HS-5 (cell line): ENCODE measurements at places on chromosomes 2 and 18.

DNA sequence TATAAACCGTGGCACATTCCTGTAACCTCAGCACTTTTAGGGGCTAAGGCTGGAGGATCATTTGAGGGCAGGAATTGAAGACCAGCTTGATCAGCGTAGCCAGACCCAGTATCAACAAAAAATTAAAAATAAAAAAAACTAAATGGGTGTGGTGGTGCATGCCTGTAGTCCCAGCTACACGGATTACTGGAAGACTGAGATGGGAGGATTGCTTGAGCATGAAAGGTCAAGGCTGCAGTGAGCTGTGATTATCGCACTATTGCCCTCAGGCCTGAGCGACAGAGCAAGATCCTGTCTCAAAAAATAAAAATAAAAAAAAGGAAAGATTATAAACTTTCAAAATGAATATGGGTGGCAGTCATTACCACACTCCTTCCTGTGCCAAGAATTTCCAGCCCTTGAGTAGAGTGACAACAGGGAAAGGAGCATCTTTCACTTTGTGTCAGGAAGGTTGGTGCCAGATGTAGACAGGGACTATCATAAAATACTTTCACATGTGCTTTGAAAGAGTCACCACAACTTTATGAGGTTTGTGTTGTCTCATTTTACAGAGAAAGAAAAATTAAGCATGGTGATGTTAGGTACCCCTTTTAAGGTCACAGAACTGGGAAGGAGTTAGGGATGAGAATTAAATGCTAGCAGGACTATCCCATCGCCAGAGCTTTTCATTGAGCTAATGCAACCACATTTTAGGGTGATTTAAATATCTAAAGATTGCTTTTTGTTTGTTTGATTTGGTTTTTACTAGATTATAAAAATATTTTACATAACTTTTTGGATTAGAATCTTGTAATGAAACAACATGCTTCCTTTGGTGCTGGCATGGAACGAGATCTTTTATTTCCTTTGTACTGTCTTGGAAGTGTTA is 1617.4 kb upstream of the ACVR2A start:
- DNase-seq: no peak

DNA sequence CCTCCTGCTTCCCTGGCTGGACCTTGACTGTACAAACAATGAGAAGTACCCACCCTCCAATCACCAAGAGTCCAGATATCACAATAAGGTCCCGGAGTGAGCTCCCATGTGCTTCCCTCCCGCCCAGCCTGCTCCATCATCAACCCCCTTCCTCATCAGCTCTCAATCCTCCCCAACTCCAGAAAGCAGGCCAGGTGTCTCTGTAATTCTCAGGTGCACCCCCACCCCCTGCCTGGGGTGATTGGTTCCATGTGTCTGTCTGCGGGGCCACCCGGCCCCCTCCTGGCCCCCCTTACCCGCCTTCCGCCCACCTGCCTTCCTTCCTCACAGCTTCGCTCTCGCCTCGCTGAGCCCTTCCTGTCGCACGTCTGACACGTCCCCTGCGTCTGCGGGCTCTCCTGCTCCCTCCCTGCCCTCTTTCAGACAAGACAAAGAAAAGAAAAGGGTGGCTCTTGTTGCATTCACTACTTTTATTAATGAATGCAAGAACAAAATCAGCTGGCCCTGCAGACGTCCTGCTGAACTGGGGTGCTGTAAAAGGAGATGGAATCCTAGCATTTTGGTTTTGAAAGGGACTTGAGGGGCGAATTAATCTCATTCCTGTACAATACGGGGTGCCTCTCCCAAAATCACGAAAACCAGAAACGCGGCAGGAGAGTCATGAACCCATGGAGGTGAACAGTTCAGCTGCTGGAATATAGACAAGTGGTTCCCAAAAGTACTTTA is 26.5 kb upstream of the IGFBP2 start:
- DNase-seq: no peak

DNA sequence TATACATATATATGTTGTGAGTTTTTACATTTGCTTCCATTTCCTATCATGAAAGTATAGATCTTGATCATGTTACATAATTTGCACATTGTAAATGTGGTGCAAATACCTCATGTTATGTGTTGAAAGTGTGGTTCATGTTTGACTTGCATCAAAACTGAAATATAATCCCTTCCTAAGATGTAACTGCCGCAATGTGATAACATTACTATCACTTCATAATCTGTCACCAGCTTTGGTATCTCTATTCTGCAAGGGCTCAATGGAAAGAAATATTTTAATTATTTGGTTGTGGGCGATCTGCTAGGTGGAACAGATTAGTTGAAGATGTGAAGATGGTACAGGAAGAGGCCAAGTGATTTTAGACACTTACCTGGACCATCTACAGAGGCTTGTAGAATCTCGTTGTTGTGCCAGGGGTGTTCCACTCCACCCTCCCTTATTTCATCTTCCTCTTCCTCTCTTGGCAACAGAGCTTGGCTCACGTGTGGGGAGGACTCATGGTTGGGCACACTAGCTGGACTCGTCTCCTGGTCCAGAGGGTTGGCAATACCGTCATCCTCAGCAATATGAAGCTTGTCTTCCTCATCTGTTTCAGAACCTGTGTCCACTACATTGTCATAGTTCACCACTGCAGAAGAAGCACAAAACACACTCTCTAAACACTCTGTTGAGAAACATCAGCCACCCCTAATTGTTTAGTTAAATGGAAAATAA is 90.4 kb downstream of the ZEB2 start:
- no peak for DNase-seq

- DNase-seq: no peak
Observed at GRCh38 chr2:75035444-75036353, 77.3 kb downstream of the POLE4 start.

- DNase-seq: no peak
Observed at GRCh38 chr2:121205321-121205942, 79.6 kb downstream of the TFCP2L1 start.

GRCh38 chr18:37391698-37392548 is 173.7 kb downstream of the CELF4 start:
- DNase-seq: no peak

GRCh38 chr2:160392201-160392600 is 101.4 kb downstream of the RBMS1 start:
- DNase-seq: no peak

- no peak for DNase-seq
Observed at GRCh38 chr2:127664895-127665225, 10.5 kb downstream of the LIMS2 start.

DNA sequence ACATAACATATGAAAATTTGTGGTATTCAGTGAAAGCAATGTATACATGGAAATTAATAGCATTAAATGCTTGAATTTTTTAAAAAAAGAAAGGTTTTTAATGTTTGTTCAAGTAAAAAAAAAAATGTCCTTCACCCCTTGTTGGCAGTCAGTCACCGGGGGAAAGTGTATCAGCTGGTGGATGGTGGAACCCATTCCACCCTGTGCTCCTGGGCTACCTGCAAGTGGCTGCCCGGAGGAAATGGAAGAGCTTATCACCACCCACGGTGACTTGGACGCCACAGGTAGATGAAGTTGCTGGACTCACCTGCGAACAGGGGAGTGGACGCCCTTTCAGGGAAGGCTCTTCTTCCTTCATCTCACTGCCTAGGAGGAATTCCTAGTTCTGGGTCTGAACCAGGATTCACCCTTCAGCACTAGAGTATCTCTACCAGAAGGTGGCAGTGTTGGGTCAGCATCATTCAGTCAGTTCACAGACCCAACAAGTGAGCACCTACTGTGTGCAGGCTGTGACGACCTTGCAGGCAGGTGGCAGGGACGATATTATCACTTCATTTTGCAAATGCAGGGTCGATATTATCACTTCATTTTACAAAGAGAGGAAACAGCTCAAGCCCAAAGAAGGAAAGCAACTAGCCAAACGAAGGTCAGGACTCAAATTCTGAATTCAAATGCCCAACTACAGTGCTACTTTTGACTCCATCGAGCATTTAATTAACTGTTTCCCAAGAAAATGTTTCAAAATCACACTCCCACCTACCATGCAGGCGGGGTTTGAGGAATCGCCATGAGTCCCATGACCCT is 35.8 kb downstream of the CIB4 start:
- peak; percentile 26 for DNase-seq

- DNase-seq: no peak
Observed at GRCh38 chr18:5625076-5625475, 81.3 kb upstream of the EPB41L3 start.

DNA sequence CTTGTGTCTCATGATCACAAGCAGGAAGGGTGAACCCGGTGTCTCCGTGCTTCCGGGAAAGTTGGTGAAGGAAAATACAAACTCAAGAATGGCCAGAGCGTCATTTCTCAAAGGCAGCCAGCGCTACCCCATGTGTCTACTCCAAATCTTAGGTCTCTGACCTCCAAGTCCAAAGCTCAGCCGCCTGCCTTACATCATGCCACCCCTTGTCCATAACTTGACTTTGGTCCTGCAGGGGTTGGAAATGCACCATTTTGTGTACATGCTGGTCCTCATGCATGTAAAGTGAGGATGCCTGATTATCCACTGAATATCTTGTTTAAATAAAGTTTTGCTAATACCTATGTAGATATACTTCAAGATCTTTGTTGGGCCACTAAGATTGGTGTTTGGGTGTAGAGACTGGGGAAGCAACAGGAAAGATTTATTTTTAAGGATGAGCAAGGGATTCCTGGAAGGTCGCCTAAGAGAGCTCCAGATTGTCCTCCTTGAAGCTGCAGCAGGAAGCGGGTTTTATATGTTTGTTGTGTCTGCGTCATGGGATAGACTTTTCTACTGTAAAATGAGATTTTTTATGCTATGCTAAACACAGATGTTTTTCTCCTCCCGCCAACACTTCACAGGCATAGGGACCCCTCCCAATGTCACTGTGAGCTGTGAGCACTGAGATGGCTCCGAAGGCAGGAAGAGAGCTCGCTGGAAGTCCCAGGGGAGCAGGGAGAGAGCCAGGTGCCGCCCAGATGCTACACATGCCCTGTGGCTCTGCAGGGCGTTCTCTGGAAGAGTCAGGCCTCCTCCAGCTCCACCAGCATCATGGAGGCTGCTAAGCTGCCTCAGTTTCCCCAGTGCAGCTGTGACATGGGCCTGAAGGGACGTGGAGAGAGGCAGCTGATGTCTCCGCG is 176.2 kb upstream of the HDAC4 start:
- no peak for DNase-seq

- no peak for DNase-seq
Observed at GRCh38 chr18:49677081-49677480, 115.2 kb downstream of the LIPG start.

GRCh38 chr18:32036506-32037180 is 18.0 kb downstream of the RNF125 start:
- DNase-seq: no peak

- no peak for DNase-seq
Observed at GRCh38 chr2:101502095-101502494, 27.2 kb upstream of the RFX8 start.

GRCh38 chr2:58788402-58788801 is 547.3 kb upstream of the FANCL start:
- no peak for DNase-seq

GRCh38 chr18:21448299-21448698 is 152.2 kb downstream of the ESCO1 start:
- DNase-seq: no peak

- DNase-seq: peak; percentile 85
Observed at GRCh38 chr18:56638232-56639103, at the start of gene TXNL1. TSS of gene TXNL1 (minus strand) at chr18:56638592. CDS start at chr18:56638440, 152 bp downstream.

- DNase-seq: no peak
Observed at GRCh38 chr2:64591188-64591587, 62.5 kb downstream of the SERTAD2 start.

DNA sequence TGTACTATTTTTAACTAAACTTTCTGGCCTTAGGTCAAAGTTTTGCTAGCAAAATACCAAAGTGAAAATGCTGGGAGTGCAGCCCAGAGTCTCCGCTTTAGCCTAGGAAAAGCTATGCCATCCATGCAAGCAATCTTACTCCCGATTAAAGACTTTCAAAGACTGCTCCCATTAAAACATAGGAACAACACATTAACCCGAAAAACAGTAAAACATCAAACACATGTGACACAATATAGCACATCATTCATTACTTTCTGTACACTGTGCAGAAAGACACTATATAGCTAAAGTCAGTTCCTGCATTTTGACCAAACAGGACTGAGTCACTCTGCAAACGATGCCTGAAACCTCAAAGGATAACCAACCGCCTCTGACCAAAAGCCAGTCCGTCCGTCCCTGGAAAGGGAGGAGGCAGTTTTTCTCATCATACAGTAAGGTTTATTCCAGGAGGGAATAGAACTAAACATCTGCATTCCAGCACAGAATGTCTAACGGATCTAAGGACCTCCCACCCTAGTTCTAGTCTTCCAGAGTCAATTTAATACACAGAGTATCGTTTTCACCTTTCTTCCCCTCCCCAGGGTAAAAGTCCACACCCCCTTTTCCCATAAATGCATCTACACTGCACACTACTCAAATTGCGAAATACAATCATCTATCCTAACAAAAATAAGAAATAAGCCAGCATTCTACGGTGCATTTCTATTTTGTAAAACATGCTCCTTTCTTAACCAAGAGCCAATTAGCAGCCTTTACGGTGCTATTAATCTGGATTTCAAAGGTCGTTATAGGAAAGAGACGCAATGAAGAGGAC is 1.7 kb downstream of the ROCK2 start:
- DNase-seq: peak; percentile 67

DNA sequence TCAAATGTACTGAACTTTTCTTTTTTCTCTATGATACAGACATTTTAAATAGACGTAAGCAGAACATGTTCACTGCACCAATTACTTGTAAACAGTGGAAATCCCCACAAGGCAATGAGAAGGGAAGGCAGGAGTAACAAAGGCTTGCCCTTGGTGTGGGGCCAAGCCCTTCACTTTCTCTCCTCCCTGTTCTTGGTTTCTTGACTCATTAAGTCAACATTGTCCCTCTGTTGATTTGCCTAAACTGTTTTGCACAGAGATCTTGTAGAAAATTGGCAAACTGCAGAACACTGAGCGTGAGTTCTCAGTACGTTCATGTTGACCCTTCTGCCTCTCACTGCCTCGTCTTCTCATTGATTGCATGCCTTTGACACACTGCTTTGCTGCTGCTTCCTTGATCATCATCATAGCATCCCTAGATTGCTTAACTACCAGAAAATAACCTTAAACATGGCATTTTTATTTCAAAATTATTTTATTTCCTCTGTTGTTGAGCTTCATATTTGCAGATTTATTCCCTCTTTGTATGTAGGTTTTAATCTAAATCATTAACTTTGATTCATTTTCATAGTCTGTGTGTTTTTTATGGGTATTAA is 257.7 kb downstream of the PTGR3 start:
- no peak for DNase-seq

- DNase-seq: no peak
Observed at GRCh38 chr2:155256803-155257202, 558.3 kb downstream of the KCNJ3 start.

- DNase-seq: no peak
Observed at GRCh38 chr18:39360072-39360471, 1794.5 kb upstream of the CELF4 start.

GRCh38 chr2:235352541-235352940 is 141.3 kb upstream of the AGAP1 start:
- DNase-seq: no peak

- DNase-seq: no peak
Observed at GRCh38 chr2:2926009-2926857, 451.4 kb downstream of the EIPR1 start.

- DNase-seq: no peak
Observed at GRCh38 chr2:40431600-40431955, 20.3 kb downstream of the SLC8A1 start.
